NCI-H1417 (cell line): ENCODE measurements at places on chromosomes 13 and 19.

DNA sequence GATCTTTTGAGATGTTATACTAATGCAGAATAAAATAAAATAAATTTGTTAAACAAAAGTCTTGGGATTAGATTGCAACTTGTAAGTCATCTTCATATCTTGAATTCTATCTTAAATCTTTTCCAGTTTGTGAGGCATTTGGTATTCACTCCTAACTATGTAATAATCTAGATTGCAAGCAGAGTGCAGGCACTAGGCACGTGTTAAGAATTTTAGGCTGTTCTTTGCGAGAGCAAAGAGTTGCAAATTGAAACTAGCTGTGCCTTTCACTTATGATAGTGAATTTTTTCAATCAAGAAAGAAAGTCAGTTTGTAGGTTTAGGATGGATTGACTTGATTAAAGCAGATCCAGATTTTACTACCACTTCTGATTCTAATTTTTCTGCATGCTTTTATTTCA, 264.1 kb upstream of the SPRY2 start:
- DNase-seq: peak; percentile 58

DNA sequence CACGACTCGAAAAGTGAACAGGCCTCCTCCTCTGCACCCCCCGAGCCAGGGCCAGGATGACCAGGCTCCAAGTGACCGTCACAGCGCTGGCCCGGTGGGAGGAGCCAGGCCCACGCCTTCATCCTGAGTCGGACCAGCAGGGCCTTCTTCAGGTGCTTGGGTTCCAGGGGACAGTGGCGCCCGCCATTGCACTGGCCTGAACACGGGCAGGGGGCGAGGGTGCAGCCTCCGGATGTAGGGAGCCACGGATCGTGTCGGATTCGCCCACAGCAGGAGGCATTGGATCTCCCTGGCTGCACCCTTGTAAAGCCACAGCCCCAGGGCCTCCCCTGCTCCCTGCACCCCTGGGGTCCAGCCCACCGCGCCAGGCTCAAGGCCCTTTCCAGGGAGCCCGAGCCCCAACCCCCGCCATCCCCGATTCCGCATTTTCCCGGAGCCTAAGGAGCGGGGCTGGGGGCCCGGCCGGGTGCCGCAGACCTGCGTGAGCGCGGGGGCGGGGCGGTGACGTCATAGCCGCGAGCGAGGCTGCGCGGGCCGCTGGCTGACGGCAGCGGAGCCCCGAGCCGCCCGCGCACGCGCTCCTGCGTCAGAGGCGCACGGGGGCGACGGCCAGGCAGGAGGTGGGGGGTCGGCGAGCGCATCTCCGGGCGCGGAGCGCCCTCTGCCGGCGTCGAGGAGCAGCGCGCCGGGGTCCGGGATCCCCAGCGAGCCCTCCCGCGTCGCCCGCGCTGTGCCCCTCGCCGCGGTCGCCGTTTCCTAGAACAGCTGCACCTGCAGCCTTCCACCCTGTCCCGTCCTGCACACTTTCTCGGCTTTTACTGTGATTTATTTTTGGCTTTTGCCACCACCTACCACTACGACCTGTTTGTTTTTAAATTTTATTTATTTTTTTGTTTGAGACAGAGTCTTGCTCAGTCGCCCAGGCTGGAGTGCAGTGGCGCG, 1.5 kb upstream of the ATP5F1D start:
- peak; percentile 95 for DNase-seq

DNA sequence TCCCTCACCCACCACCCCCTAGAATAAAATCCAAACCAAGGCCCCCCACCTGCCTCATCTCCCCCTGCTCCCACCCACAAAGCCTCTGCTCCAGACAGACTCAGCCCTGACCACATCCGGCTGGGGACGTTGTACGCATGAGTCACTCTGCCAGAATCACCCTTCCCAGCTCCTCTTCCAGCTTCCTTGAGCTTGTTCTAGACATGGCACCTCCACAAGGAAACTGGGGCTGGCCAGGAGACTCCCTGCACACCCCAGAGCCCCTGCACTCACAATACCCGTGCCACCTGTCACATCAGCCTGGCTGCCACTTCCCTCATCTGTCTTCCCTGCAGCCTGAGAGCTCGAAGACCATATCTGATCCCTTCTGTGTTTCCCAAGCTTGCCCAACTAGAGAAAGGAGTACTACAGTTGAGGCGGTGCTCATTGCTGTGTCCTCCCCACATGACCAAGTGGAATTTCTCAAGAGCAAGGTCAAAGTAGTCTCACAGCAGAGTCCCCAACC, 9.7 kb downstream of the DEDD2 start:
- no peak for DNase-seq

DNA sequence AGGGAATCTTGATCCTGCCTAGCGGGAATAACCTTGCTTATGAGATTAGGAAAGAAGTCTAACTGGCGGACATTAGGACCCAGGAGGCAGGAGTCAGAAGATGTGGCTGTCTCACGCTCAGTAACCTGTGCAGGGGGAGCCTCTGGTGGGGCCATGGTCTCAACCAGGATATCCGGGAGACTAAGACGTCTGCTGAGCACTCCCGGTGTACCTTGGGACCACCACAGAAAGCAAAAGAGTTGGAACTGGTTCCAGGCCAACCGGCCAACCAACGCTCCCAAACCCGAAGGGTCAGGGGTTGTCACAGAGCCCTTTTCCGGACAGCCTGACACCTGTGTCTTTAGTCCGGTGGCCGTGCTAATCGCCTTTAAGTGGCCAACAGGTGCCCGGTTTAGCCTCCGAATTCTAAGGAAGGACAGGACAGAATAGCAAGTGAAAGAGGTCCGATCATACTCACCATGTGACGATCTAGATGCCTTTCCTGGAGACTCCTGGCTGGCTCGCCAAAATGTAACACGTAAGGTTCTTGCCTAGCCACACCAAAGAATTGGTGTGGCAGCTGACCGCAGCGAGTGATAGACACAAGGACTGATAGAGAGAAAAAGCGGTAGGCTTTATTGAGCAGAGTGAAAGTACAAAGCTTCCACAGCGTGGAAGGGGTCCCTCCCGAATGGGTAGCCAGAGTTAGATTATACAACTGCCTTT, 103.9 kb upstream of the DIAPH3 start:
- DNase-seq: peak; percentile 89

GRCh38 chr13:38624822-38625221, 62.1 kb upstream of the FREM2 start:
- no peak for DNase-seq

DNA sequence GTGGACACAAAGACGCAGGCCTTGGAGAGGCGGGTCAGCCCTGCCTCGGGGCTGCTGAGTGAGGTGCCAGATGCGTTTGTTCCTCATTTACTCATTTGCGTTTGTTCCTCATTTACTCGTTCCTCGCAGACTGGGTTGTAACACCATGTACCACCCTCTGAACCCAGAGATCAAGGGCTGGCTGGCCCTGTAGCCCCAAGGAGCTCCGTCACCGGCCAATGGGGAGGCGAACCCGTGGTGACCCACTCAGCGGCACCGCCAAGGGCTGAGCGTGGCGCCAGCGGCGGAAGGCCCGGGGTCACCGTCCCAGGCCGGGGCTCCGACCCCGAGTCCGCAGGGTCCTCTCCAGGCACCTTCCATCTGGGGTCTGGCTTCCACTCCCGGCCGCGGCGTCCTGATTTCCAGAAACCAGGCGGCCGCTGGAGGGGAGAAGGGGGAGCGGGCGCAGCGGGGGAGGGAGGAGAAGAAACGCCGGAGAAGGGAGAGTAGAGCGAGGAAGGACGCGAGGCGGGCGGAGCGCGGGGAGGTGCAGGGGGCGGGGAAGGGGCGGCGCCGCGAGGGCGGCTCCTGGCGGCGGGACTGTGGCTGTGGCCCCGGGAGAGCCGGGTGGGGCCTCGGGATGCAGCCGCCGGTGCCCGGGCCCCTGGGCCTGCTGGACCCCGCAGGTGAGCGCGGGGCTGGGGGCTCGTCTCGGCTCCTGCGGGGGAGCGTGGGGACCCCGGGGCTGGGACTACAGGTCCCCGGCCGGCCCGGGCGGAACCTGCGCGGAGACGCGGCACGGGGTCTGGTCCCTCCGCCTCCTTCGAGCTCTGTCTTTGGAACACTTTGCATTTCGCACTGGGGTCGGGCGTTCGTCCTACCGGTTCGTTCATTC, at the start of gene TMEM255B:
Gene TMEM255B (plus strand): TSS at position 576 of the 874 bp plus-strand sequence. CDS start 44 bp downstream, at position 620.
- peak; percentile 96 for DNase-seq

- no peak for DNase-seq
Observed at GRCh38 chr19:42333975-42334696, 8.7 kb downstream of the MEGF8 start.

DNA sequence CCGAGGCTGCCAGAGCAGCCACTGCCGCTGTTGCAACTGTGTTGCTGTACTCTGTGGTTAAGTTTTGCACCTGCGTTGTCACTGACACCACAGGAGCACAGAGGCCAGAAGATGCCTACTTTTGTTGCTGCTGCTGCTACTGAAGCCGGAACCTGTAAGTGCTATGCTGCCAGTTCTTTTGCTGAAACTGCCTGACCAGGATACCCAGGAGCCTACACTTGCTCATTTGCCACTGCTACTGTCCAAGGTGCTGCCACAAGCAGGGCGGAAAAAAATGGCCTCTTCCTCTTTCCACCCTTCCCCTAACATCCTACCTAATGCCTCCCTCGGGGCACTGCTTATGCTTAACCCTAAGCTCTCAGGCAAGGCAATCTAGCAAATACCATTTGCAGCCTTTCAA, 29.0 kb upstream of the NBEA start:
- DNase-seq: no peak

GRCh38 chr19:18537431-18537830, 5.9 kb downstream of the FKBP8 start:
- DNase-seq: no peak

GRCh38 chr19:31676271-31677004, 327.2 kb upstream of the TSHZ3 start:
- DNase-seq: peak; percentile 1

DNA sequence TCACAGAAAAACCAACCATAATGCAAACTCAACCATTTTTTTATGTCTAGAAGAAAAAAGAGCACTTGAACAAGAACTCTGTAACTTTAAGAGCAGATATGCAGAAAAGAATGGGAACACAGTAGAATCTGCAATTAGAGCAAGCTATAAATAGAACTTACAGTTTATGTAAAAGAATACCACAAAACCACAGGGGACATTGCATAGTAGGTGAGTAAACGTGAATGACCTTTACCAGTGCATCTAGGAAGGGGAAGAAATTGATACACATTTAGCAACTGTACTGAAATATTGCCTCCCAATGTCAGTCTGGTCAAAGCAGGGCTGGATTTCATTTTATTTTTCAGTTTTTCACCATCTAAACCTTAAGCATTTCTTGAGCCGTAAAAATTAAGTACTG, 242.2 kb upstream of the EDNRB start:
- peak; percentile 52 for DNase-seq

GRCh38 chr13:30739761-30740642, 4.7 kb downstream of the ALOX5AP start:
- no peak for DNase-seq

- DNase-seq: no peak
Observed at GRCh38 chr19:5083547-5083965, 114.6 kb downstream of the KDM4B start.

DNA sequence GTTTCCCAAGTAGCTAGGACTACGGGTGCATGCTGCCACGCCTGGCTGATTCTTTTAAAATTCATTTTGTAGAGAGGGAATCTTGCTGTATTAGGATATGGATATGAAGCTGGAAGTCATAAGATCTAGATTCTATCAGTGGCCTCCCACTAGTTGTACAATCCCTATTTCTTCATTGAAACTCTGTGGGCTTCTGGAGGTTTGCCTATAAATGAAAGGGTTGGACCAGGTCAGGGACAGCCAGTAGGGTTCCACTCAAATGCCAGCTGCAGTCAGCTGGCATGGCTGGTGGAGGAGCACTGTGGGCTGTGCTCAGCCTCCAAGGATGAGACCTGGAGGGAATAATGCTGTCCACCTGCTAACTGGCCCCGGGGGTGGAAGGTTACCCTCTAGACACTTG, 110.2 kb upstream of the GJB6 start:
- DNase-seq: no peak
